ENCODE measurements at places on chromosomes 7 and 10.

- DNase-seq, result peak; percentile 71
Observed at GRCh38 chr10:97539523-97540200, 32.9 kb upstream of the ANKRD2 start.

DNA sequence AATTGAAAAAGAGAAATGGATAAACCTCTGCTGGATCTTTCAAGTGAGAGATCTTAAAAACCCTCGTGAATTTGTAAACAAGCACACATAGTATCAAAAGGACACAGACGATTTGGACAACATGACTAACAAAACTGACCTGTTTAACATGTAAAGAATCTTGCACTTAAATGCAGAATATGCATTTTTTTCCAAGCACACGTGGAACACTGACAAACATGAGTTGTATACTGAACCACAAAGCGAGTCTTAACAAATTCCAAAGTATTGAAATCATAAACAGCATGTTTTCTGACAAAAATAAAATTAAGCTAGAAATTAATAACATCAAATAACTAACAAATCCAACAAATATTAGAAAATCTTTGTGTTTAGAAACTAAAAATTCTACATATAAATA lies 65.0 kb upstream of the ZNF746 start:
- peak; percentile 10 for DNase-seq

- DNase-seq, result no peak
Observed at GRCh38 chr7:5477723-5478531, 54.3 kb upstream of the TNRC18 start.

- no peak for DNase-seq
Observed at GRCh38 chr10:61642150-61642571, 20.6 kb upstream of the CABCOCO1 start.

- no peak for DNase-seq
Observed at GRCh38 chr7:92843781-92844180, 7.4 kb upstream of the CDK6 start.

DNA sequence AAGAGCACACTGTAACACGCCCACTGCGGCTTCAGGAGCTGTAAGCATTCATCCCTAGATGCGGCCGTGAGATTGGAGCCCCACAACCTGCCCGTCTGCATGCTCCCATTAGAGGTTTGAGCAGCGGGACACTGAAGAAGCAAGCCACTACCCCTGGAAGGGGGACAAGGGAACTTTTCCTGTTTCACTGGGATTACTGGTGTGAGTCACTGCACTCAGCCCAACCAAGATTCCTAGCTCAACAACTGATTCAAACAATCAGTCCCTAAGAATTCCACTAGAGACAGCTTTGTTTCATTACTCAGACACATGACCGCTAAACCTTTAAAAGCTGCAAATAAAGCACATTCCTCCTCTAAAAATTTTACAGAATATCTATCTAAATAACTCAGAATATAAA lies 69.8 kb downstream of the ORC5 start:
- peak; percentile 29 for DNase-seq

DNA sequence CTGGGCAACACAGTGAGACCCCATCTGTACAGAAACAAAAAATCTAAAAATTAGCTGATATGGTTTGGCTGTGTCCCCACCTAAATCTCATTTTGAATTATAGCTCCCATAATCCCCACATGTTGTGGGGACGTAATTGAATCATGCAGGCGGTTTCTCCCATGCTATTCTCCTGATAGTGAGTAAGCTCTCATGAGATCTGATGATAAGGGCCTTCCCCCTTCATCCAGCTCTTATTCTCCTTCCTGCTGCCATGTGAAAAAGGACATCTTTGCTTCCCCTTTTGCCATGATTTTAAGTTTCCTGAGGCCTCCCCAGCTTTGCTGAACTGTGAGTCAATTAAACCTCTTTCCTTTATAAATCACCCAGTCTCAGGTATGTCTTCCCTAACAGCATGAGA lies 136.5 kb downstream of the SFMBT2 start:
- no peak for DNase-seq

DNA sequence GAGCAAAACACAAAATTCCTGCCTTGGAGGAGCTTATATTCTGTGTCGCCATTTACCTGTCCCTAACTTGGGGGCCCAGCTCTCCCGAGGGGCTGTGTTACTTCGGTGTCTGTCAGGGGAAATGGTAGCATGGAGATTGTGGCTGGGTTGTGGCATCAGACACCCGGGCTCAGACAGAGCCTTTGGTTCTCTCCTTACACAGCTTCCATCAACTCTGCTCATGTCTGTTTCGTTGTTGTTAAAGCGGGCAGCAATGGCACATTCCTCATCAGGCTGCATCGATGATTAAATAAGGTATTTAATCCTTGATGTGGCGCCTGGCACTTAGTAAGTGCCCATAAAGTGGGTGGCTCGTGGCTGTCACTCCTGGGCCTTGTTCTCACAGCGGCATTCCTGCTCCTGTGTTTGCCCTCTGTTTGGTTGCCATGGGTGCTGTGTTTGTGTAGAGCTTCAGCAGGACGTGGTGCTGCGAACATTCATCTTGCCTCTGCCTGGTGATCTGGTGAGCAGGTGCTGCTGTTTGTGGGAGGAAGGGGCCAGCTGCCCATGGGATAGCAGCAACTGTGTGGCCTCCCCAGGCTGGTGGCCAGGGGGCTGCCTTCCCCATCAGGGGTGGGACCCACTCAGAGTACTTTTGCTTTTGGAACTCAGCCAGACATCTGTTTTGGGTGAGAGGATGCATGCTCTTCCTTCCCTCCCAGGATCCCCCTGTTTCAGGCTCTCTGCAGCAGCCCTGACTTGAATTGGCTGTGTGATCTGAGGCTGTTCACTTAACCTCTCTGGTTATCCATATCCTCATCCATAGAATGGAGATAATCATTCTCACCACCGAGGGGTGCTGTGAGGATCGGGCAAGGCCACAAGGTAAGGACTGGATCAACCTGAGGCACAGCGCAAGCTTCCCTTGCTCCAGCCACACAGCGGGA lies 207.2 kb upstream of the SVIL start:
- no peak for DNase-seq

- DNase-seq, result no peak
Observed at GRCh38 chr7:16794986-16795385, 9.8 kb downstream of the AGR2 start.

DNA sequence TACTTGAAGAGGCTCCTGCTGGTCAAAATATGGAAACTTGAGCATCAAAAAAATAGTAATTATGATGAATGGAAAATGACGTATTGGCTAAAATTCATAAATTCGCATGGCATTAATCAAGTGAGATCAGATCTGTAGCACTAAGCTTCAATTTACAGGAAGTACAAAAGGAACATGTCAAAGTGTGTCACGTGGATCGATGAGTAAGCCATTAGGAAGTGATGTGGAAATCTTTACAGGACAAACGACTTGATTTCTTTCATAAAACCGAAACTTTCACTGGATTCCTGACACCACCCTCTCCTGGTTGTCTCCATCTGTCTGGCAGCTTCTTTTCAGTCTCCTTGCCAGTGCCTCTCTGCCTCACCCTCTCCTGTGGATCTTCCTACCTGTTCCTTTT lies 25.8 kb downstream of the AKR1C8 start:
- no peak for DNase-seq

DNA sequence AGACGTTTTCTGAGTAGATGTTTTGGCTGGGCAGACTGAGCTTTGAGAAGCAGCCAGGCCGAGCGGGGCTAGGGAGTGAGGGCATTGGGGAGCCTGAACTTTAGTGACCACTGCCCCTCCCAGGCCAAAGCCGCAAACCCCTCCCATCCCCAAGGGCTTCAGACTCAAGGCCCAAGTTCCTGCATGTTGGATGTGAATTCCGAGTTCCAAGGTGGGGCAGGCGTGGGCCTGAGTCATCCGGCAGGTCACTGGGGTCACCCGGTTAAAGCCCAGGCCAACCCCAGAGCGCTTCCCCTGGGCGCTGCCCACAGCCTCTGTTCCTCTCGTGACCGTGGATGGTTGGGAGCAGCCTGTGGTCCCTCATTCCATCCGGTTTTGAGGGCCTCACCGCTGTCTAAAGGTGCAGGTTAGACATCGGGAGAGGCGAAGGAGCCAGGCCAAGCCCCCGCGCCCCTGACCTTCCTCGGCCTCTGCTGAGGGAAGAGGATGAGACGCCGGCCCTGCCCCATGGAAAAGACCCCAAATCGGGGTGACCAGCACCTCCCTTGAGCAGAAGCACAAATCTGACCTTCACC lies 6.9 kb upstream of the PDGFA start:
- DNase-seq, result no peak
